Left forelimb (tissue), 1 donor: ENCODE measurements at places on chromosomes 4 and X.

- DNase-seq = no peak
Observed at GRCh38 chr4:150251752-150252190, 173.5 kb downstream of the DCLK2 start.

- no peak for DNase-seq
Observed at GRCh38 chr4:114343015-114343414, 255.6 kb upstream of the UGT8 start.

DNA sequence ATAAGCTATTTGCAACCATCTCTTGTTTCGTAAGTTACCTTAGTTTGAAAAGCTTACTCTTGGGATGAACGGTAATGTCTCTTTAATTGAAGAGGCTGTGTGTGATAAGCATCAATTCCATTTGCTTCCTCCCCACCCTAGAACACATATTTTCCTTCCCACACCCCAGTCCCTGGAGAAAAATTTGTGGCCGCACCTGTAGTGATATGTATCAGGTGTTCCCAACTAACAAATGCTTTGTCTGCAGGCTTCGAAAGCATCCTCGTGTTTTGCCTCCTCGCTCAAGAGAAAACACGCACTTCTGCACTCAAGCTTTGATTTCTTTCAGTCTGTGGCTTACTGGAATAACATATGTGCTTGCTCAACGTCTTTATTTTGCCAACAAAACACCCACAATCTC is 143.8 kb upstream of the OTUD4 start:
- no peak for DNase-seq

DNA sequence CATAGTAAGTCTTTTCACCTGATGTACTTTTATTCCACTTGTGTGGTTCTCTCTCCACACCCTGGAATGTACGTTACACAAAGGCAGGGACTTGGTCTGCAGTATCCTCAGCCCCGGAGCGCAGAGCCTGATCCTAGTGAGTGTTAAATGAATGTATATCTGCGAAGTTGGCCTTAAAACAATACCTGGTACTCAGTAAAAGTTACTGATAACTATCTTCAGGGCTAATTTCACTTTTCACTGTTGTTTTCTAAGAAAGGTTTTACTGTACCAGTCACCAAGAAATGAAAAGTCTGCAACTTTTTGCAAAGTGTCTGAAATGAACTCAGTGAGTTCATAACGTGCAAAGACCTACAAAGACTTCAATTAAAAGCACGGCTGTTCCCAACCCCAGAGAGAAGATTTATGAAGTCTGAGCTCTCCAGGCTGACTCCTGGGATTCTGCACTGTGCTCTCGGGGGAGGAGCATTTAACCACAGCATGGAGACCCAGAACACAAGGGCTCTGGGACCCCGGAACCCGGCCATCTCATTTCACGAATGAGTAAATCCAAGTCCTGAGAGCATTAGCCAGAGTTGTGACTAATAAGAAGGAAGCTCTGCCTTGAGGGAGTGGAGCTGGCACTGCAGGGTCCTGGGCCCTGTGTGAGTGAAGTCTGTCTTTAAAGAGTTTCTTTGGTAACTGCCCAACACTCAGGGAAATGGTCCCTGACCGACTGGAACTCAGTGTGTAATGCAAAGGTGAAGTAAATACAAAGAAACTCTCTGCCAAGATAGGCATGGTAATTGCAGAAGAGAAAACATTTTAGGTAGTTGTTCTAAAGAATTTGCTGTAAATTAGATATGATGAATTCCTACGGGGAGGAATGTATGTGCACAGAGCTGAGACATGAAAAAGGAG is 165.8 kb downstream of the NSUN7 start:
- no peak for DNase-seq

DNA sequence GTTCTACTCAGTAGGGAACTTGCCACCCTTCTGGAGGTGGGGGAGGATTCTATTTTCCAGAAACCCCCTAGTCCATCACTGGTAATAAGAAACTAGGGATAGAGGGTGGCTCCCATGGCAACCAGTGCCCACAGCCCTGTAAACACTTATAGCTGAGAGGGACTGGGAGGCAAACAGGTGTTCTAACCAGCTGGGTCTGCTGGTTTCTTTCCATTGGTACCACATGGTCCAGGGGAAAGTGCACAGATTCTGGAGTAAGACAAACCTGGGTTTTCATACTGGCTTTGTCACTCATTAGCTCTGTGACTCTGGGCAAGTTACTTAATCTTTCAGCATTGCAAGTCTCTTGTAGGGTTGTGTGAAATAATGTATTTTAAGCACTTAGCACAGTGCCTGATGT is 26.9 kb downstream of the IGSF1 start:
- DNase-seq = no peak

DNA sequence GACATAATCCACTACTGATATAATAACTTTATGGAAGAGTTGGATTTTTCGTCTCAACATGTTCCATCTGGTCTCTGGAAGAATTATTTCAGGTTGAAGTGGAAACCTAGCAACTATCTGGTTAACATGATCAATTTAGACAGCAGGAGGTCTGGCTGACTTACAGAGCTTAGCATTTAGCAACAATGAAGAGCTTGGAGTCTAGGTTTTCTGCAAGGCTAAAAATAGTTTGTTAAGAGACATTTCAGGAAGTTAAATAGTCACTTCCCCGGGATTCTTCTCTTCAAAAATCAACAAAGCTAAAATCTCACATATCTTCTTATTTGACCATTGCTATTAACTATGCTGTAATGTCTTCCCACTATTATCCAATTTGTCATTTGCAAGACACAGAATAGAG is 418.6 kb upstream of the DIPK2B start:
- DNase-seq = no peak

DNA sequence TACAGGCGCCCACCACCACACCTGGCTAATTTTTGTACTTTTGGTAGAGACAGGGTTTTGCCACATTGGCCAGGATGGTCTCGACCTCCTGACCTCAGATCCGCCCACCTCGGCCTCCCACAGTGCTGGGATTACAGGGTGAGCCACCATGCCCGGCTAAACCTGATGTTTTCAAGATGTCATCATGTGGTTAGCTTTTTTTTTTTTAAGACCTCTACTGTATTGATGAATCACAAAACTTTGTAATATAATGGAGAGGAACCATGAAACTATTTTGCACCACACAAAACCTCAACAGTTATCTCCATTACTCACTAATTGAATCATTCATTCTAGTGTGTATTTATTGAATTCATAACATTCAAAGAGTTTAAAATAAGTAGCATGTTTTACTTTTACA is 94.7 kb upstream of the NEIL3 start:
- no peak for DNase-seq

- DNase-seq = no peak
Observed at GRCh38 chr4:179880756-179881155, 2362.4 kb upstream of the TENM3 start.

DNA sequence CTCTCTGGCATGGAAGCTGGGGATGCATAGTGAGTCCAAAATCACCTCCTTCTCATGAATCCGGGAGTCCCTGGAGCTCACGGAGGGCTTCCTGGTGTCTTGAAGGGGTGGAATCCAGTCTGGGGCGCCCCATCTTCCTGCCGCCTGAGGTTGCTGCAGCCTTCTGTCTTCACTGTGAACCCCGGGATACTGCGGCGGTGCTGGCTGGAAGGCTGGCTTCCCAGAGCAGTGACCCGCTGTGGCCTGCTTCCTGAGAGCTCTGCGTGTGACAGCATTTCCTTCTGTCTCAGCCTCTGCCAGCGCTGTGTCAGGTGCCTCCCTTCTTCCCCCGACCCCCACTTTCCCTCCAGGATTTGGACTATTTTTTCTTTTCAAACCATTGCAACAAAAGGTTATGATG is 98.8 kb upstream of the STOX2 start:
- no peak for DNase-seq

DNA sequence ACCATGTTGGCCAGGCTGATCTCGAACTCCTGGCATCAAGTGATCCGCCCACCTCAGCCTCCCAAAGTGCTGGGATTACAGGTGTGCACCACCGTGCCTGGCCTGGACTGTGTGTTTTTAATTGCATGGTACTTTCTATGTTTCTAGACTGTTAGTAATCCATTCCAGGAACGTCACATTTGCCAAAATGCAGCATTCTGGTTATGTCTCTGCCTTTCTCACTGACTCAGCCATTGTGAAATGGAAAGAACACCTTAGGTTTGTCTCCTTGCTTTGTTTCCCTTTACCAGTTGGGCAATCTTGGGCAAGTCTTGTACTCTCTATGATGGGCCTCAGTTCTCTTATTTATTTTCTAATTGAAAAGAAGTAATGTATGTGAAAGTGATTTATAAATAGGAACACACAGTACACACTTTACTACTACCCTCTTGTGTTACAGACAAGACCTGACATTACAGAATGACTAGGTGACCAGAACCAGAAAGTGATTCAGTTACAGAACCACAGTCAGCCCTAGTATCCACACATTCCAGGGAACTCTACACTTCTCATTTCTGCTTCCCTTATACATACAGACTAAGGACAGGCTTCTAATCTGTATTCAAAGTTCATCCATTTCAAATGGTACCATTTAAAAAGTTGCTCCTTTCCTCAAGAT is 187.1 kb downstream of the MGST2 start:
- no peak for DNase-seq

DNA sequence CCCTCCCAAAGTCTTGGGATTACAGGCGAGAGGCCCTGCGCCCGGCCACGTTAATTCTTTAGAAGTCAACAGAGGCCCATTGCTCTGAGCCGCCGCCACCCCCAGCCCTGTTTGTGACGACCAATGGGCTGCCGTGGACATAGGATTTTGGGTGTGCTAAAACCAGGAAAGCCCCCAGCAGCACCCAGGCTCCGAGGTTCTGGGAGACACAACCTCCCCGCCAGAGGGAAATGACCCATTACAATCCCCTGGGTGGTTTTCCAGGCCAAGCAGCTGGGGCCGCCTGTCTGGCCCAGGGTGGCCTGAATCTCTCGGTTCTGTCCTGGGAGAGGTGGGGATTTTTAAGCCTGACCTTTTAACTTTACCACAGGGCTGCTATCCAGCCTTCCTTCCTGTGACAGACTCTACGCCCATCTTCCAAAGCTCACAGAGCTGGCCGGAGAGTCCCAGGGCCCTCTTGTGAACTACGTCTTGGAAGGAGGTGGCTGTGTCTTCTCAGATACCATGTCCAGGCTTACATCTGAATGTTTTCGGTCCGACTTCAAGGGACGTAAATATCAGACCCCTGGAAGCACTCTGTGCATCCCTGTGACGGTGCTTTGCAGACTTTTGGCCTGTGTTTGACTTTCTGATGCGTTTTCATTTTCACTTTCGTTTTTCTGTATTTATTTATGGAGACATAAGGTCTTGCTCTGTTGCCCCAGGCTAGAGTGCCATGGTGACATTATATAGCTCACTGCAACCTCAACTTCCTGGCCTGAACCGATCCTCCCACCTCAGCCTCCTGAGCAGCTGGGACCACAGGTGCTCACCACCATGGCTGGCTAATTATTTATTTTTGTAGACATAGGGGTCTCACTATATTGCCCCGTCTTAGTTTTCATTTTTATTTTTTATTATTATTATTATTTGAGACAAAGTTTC is 36.0 kb downstream of the P2RY8 start:
- no peak for DNase-seq

DNA sequence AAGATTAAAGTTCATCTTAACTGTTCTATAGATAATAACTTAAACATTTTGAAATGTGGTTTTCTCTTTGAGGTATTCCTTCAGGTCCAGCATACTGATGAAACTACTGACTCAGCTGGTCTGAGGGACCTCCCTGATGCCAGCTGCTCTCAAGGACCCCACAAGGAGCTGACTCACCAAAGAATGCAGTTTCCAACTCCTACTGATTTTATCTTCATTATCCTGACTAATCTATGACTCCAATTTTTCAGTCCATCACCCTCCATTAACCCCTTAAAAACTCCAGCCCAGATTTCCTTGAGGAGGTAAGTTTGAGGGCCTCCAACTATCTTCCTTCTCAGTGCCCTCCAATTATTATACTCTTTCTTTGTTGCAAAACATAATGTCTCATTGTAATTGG is 1.4 kb upstream of the UGT2B4 start:
- DNase-seq = no peak

- no peak for DNase-seq
Observed at GRCh38 chr4:169340834-169341233, 70.1 kb upstream of the SH3RF1 start.

DNA sequence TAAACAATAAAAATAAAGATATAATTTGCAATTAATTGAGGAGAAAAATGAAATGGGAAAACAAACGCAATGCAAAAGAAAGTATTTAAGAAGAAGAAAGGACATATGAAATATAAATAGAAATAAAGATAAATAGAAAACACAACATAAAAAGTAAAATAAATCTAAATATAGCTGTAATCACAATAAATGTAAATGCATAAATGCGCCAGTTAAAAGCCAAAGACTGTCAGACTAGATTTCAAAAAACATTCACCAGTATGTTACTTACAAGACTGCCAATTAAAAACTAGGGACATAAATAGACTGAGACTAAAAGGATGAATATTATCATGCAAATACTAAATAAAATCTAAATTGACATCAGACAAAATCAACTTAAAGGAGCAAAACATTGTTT is 102.4 kb downstream of the KDR start:
- DNase-seq = no peak

GRCh38 chrX:23127586-23127985 is 127.8 kb downstream of the DDX53 start:
- DNase-seq = no peak

DNA sequence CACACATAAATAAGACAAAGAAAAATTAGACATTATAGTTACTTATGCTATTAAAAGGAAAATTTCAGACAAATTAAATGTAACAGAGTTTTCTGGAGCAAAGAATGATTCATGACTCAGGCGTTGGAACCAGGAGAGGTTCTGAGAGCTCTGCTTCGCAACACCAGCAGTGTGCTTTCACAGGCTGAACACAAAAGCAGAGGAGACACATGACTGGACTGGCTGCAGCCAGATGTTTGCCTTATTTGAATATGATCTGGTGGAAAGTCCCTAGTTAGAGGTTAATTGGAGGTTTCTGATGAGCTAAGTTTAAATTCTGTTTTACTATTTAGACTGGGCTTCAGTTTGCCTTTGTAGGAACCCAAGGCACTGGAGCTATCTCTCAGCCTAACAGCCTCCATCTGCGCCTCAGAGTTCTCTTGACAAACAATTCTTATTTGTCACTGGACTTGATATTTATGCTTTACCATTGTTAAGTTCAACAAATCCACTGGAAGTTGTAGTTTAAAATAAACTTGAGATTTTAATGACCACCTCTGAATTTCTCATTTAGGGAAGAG is 16.2 kb downstream of the BOD1L1 start:
- no peak for DNase-seq

- DNase-seq = no peak
Observed at GRCh38 chrX:71545364-71545763, 12.5 kb downstream of the OGT start.

DNA sequence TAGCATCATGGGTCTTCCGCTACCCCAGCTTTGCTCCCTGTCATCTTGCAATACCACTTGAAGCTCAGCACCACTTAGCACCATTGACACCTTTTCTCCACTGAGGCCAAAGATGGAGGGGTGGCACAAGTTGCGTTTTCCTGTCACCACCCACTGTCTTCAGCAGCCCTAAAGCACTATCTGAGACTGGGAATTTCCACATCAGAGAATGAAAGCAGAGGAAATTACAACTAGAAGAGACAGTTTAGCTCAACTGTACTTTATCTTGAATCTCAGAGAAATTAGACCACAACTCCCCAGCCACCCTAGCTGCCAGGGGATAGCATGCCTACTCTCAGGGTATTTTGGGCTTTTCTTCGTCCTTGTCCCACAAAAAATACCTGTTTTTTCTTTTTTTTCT is 111.0 kb downstream of the DDIT4L start:
- DNase-seq = no peak
